ENCODE measurements at places on chromosomes 1 and 21.

- no peak for DNase-seq
Measured at GRCh38 chr1:44543064-44543744, 131.1 kb downstream of the TMEM53 start.

DNA sequence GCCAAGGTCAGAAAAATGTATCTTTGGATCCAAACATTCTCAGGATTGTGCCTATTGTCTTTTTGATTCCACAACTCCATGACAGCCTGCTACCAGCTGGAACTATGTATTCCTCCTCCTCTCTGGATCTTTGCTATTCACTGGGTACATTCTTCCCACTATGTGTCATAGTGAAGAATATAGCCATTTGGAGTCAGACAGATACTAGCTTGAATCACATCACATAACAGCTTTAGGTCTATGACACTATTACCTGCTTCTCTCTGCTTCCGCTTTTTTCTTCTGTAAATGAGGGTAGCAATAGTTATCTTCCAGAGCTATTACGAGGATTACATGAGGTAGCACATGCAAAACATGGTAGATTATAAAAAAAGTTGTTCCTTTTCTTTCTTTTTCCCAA is 5.4 kb upstream of the EXO1 start:
- DNase-seq = no peak

- no peak for DNase-seq
Measured at GRCh38 chr21:25406887-25407579, 200.2 kb downstream of the MRPL39 start.

DNA sequence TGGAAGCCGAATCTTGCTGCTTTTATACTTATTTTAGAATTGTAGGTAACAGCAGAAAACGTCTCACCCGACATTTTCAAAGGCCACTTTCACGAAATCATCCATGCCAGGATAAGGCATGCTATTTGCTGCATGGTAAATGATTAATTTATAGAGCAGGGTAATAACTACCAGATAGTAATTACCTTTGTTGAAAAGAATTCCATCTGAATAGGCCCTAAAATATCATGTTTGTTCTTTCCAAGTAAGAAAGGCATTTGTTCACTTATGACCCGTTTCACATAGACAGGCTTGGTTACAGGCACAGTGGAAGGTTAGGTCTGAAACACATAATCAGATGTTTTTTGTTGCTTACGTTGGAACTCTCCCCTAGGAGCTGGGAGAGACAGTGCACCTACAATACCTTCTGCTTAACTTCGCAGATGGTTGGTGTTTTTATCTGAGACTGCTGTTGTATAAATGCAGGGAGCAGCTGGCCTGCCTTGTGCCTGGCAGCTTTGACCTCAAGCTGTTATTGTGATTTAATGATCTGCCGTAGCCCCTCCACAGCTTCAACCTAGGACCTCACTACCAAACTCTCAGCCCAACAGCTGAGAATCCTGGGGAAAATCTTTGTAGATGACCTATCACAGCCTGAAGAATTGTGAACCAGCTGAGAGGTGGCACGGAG is 1.6 kb downstream of the SLC44A3 start:
- DNase-seq = no peak

GRCh38 chr1:161930064-161930463 is 93.6 kb downstream of the OLFML2B start:
- DNase-seq = no peak

DNA sequence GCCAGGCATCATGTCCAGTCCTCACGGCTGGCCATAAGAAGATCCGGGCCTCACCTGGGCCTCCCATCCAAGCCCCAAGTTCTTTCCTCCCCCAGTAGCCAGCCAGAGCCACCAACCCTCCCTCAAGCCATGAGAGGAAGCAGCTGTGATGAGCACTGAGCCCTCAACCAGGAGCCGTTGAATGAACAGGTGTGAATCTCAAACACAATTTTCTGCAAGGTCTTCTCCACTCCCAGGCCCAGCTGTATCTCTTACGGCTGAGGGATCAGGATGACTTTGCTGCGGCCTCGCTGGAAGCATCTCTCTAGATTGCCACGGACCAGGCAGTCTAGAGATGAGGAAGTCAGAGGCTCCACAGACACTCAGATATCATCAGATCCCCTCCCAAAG is 9.8 kb upstream of the CLDN14 start:
- no peak for DNase-seq

DNA sequence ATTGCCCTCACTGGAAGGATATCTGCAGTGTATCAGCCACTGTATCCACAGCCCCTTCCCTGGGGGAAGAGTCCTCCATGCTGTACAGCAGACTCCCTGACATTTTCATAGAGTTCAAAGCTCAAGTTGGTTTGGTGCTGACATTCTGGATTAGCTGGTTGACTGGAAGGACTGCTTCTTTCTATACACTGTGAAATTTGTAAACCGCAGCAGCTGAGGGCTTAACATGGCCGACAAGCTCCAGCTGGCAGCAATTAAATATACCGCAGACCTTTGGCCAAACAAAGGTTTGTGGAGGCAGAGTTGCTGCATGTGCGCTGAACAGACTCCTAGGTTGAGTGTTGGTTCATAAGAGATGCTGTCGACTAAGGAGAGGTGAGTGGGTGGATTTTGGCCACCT is 126.4 kb downstream of the DHRS3 start:
- no peak for DNase-seq

- no peak for DNase-seq
Measured at GRCh38 chr1:151815716-151816327, 10.6 kb upstream of the LINGO4 start.

- DNase-seq = no peak
Measured at GRCh38 chr1:243420946-243421685, 165.3 kb downstream of the SDCCAG8 start.

DNA sequence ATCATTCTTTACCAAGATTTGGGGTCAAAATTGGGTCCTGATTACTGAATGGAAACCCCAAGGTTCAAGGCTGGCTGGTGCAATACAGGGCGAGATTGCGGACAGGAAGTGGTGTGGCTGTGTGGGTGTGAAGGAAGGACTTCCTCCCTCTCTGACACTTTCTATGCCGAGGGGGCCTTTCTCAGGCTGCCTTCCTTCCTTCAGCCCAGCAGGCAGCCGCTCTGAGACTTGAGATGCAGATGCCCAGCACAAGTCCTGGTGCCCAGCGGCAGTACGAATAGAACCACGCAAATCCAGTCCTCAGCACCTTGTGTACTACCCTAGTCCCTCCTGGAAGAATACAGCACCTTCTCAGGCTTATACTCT is 16.3 kb downstream of the BATF3 start:
- DNase-seq = no peak

- no peak for DNase-seq
Measured at GRCh38 chr1:16430606-16431005, 6.6 kb downstream of the SPATA21 start.

DNA sequence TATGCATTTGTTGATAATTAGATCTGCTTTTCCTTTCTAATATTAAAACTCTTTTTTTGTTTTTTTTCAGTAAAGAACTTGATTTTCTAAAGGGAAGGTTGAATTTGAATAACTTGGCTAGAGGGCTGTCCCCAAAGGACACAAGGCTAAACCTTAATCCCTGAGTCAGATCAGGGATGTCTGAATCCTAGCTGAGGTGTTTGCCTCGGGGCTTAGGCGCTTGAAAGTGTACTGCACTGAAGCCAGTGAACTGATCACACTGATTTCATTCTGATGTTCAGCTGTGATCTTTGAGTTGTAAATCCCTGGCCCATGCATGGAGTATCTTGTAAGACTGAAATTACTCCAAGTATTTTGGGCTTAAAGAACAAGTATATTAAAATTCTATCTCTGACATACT is 42.8 kb downstream of the MTR start:
- DNase-seq = no peak

DNA sequence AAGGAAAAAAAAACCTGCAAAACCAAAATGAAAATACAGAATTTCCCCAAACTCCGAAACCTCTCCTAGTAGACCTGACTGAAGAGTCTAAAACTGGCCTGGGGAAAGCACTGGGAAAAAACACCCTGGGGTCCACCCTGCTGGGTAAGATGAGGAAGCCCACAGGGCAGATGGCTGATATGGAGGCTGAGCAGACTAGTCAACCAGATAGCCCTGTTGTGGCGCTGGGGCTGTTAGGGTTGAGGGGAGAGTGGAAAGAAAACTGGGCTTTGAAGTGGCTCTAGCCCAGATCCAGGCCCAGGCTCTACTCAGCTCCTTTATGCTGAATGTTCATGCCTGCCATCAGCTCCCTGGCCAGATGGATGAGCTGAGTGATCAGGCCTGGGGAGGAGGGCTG is 6.8 kb upstream of the SLAMF1 start:
- no peak for DNase-seq

DNA sequence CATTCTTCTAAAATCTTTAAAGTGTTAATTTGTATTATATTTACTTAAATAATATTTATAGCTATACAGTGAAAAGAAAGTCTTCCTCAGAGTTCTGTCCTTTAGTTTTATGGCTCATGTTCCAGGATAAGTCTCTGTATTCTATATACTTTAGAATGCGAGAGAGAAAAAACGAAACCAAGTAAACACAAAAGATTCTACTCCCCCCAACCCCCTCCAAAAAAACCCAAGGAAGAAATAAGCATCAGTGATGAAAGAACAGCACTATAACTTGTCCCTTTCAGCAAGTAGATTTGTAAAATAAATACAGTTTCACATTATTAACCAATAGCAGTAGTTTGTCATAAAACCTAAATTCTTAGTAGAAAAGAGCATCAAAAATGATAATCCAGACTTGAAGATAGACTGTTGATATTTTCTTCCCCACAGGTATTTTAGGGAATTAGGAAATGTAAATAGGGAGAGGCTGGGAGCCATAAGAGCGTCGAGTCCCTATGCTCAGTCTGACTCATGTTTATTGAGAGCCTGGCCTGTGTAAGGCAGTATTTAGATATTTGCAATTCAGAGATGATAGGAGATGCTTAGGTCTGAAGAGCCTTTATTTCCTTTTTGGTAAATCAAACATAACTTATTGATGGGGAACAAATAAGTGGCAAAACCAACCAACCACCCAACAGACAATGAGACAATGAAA is 35.5 kb downstream of the CDC14A start:
- no peak for DNase-seq

GRCh38 chr1:171646249-171646560 is 6.3 kb downstream of the MYOC start:
- DNase-seq = no peak

DNA sequence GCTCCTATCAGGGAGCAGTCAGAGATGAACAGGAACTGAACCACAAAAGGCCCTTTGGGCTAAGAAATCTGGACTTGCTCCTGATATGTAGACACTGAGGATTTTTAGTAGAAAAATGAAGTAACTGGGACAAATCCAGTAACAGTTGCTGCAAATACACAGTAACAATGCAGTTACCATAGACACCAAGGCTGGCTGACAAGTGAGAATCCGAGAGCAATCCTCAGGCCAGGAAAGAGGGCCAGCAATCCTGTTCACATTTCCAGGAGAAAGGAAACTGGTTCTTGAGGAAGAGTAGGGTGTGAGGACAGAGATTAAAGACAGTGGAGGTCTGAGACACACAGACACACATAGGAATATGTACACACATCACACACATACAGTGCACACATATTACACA is 9.3 kb upstream of the LORICRIN start:
- DNase-seq = no peak

- no peak for DNase-seq
Measured at GRCh38 chr1:169184812-169185211, 78.3 kb downstream of the ATP1B1 start.

DNA sequence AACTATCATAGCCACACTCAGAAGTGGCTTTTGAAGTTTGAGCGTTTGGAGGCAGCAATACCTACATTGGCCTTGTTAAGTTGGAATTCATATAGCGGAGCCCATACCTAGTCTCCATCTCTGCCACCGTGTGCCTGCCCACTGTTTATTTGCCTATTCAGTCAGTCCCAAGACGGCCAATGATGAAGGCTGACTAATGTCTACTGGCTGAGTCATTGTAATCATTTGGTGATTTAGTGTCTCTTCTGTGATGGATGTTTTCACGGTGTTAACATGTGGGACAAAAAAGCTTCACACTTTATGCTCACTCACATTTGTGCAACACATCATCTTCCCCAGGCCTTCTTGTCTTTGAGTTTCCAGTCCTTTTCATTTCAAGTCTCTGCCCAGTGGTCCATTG is 92.6 kb upstream of the PBX1 start:
- DNase-seq = no peak

- DNase-seq = no peak
Measured at GRCh38 chr1:210378736-210379135, 50.0 kb downstream of the HHAT start.

DNA sequence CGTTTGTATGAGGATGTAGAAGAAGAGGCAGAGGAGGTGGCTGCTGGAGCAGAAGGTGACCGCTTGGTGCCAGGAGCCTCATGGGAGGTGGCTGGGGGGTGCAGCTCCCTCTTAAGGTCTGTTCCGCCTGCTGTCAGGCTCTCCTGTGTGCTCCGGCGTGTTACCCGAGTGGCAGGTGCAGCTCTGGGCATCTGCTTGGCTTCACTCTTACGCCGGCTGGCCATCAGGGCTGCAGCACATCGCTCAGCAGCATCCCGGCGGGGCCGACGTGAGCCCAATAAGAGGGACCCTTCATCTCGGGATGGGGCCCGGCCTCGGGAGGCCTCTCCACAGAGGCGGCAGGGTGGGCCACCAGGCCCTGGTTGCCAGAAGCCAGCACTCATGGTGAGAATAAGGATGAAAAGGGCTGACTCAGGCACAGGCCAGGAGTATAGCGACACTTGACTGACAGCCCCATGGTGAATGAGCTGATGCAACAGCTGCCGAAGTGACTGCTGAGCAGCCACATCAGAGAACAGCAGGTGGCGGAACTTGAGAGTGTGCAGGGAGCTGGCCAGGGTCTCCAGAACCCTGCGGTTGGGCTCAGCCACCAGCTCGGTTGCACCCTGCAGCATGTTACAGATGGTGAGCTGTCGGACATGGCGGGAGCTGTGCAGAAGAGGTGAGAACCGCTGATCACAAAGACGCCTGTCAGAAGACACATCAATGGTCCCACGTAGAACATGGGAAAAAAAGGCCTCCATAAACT is 17.5 kb downstream of the LRRC41 start:
- no peak for DNase-seq

- DNase-seq = no peak
Measured at GRCh38 chr1:1075148-1075935, 1.2 kb upstream of the RNF223 start.

- DNase-seq = no peak
Measured at GRCh38 chr1:76066394-76066793, 8.2 kb upstream of the ST6GALNAC3 start.

- no peak for DNase-seq
Measured at GRCh38 chr1:92730476-92730875, 54.4 kb downstream of the EVI5 start.

GRCh38 chr1:26950602-26951001 is 9.7 kb downstream of the KDF1 start:
- DNase-seq = no peak

DNA sequence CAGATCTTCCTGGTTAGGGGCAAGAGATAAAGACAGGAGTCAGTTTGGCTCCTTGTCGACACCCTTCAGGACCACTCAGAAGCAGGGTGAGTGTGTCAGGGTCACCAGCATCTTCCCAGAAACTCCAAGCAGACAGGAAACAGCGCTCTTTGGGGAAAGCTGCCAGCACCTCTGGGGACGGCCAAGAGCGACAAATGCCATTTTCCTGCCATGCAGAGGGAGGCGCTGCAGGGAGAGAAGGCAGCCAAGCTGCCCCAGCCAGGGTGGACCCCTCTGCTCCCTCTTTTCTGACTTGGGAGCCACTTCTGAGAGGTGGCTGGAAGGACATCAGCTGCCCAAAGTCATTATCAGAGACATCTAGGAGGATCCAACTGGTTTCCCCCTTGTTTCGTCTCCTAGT is 29.0 kb downstream of the SIM2 start:
- DNase-seq = no peak

All from activated CD4-positive, alpha-beta T cell treated with anti-CD3 and anti-CD28 coated beads for 1 hour (primary cell).